Activated T-helper 2 cell treated with anti-CD3 and anti-CD28 coated beads, Interferon-gamma antibody, Interleukin-2, Interleukin-4, amounts not matched to agents 10 μg/mL and 5 μg/mL and 100 μg/mL, durations not matched to agents 14 hours and 24 hours and 36 hours (primary cell): ENCODE measurements at places on chromosomes 5 and 9. TPM values are rescaled to one million over a fixed set of nuclear protein-coding genes. Genes with fewer than 3 reads are reported as not detected.

GRCh38 chr5:97628031-97628430 is 445.0 kb upstream of the RIOK2 start:
- no peak for DNase-seq

- no peak for DNase-seq
These were observed 113.8 kb downstream of the MSX2 start for GRCh38 chr5:174837919-174838902.

DNA sequence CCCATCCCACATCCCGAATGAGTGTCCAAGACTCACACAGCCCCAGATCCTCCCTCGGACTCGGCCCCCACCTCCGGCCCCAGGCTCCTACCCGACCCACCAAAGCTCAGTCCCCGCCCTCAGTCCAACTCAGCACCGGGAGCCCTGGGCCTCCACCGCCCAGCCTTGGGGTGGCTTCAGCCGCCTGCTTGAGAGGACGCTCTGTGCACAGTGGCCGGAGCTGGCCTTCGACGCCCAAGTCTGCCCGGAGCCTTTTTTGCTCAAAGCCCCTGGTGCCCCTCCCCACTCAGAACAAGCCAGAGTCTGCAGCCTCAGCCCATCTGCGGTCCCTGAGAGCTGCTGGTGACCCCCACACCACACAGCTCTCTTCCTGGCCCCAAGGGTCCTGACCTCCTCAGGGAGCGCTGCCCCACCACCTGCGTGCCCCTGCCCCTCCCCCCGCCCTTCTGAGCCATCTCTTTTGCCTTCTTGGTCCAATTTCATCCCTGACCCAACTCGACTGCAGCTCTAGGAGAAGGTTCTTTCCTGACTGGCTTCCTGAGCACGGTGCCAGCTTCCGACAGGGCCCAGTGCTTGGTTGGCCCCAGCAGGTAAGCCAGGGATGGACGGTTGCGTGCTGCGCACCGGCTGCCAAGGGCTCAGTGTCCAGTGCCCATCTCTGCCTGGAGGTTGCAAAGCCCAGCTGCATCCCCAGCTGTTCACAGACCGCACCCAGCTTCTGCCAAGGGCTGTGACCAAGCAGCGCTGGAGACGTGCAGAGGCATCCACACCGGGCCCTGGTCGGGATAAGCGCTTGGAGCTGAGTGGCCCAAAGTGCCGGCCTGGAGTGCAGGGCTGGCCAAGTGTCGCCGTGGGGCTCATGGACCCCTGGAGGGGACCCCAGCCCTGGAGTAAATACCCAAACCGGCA is 27.7 kb upstream of the NSMF start:
- DNase-seq: no peak

The PFN3 gene
- not detected in 2 replicates for total RNA-seq

The PAEP gene
- total RNA-seq: not detected in 2 replicates

The MYMK gene
- not detected in 2 replicates for total RNA-seq
